ENCODE measurements at places on chromosomes 13 and 19.

GRCh38 chr13:46348961-46349360, 38.1 kb downstream of the RUBCNL start:
- DNase-seq = no peak

GRCh38 chr13:74000876-74001275, 133.3 kb downstream of the KLF12 start:
- no peak for DNase-seq

DNA sequence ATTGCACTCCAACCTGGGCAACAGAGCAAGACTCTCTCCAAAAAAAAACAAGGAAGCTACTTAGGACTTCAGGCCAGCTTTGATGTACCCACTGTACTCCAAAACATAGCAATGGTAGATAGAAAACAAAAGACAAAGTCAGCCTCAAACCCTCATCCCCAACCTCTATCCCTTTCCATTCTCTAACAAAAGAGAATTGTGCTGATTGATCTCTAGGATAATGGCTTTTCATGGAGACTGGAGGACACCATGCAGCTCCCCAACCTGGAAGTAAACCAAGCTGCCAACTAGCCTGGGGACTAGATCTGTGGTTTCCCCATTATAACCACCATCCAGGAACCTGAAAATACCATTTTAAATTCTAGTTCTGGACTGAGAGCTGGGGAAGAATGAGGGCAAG, 4.3 kb upstream of the ZDHHC20 start:
- no peak for DNase-seq

DNA sequence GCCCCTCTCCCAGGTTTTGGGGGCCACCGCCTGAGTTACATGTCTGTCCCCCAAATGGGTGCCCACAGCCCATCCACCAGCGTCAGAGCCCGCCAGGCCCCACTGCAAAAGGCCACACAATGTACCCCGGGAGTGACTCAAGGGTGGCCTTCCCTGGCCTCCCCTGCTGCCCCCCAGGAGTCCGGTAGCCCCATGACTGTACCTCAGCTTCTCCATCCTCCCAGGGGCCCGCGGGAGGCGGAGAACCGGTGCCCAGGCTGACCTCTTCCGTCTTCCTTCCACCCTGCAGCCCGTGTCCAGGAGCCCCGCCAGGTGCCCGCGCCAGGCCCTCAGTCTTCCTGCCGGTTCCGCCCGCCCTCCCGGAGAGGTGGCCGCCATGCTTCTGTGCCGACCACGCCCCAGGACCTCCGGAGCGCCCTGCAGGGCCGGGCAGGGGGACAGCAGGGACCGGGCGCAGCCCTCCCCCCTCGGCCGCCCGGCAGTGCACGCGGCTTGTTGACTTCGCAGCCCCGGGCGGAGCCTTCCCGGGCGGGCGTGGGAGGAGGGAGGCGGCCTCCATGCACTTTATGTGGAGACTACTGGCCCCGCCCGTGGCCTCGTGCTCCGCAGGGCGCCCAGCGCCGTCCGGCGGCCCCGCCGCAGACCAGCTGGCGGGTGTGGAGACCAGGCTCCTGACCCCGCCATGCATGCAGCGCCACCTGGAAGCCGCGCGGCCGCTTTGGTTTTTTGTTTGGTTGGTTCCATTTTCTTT, 10.3 kb downstream of the CBARP start:
- DNase-seq = no peak

DNA sequence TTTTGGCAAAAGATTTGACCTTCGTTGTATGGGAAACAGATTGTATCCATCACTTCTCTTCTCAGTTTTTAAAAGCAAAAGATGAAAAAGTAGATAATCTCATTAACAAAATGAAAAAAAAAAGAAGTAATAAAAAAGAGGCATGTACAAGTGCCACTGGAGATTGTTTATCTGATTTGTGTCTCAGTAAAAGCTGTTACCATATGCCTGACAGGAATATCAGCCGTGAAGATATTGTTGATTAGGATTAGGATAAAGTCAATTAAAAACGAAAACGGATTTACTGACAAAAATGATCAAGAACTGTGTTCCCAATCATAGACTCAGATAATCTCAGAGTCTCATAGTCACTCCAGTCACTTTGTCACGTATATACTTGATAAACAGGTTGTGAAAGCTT, 842.1 kb upstream of the SLC10A2 start:
- no peak for DNase-seq

DNA sequence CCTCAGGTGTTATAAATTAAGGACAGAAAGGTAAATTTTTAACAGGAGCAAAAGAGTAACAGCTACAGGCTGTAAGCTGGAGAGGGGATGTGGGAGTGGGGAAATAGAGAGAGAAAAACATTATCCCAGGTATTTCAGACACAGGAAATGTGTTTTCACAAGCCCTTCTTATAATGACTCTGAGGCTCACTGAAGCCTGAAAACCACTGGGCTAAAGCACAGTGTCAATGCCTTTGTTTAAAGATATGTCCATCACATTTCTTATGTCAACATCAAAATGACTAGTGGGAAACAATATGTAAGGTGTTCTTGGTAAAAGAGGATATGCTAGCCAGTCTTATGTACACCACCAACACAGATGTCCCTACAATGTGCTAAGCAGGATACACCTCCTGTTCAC, 365.9 kb downstream of the FGF14 start:
- DNase-seq = no peak

DNA sequence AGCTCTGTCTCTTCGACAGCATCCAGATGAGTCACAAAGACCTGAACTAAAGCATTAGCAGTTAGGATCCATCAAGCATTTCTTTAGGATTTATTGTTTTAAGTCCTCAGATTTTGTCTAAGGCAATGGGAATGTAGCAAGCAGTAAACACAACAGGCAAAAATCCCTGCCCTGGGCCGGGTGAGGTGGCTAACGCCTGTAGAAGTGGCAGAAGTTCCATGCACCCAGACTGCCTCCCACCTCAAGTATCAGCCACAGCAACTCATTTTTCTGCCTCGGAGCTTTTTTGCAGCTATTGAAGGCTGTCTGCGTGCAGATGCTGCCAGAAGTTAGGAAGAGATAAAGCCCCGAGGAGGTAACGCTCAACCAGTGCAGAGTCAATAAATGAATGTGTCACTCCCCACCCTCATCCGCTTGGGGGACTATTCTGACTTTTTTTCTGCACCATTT, 47.1 kb upstream of the MRI1 start:
- DNase-seq = no peak

DNA sequence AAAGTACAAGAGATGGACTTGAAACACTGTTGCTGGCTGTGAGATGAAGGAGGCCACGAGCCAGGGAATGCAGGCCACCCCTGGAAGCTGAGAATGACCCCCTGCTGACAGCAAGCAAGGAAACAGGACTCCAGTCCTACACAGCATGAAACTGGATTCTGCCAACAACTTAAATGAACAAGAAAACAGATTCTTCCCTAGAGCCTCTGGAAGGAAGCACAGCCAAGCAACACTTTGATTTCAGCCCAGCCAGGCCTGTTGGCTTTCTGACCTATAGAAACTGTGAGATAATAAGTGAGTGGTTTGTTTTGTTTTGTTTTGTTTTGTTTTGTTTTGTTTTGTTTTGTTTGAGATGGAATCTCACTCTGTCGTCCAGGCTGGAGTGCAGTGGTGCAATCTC, 105.3 kb upstream of the CACNA1A start:
- no peak for DNase-seq

- no peak for DNase-seq
Observed at GRCh38 chr13:81171065-81171647, 830.2 kb upstream of the SPRY2 start.

GRCh38 chr19:5108866-5109265, 140.0 kb downstream of the KDM4B start:
- DNase-seq = no peak
